CD4-positive, alpha-beta T cell (primary cell): ENCODE measurements at places on chromosomes 7 and 10. TPM values are rescaled to one million over a fixed set of nuclear protein-coding genes. Genes with fewer than 3 reads are reported as not detected.

DNA sequence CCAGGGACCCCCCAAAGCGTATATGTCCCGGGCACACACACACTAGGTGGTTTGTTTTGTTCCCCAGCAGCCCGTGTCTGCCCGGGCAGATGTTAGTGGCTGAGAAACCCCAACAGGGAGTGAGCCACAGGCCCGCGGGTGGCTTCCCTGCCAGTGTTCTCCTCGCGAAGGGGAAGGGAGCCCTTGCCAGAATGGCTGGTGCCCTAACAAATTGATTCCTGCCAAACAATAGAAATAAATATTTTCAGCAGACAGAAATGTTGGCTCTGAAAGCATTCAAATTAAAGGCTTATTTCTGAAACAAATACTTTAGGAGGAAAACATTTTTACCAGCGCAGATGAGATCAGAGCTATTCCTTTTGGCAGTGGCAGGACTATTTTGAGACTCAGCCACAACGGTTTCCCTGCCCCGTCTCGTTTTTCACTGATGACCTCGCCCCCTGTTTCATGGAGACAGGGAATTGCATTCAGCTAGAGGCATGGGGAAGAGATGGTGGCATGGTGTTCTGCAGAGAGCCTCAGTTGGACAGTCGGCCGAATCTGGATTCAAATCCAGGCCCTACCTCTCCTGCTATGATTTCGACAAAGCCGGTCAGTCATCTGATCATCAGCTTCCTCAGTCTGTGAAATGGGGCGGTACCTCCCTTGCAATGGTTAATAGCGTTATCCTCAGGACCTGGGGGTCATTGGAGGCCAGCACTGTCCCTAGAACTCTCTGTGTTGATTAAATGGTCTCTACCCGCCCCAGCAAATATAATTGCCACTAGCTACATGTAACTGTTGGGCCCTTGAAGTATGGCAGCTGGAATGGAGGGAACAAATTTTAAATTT is 84.5 kb downstream of the CUX1 start:
- no peak for DNase-seq

DNA sequence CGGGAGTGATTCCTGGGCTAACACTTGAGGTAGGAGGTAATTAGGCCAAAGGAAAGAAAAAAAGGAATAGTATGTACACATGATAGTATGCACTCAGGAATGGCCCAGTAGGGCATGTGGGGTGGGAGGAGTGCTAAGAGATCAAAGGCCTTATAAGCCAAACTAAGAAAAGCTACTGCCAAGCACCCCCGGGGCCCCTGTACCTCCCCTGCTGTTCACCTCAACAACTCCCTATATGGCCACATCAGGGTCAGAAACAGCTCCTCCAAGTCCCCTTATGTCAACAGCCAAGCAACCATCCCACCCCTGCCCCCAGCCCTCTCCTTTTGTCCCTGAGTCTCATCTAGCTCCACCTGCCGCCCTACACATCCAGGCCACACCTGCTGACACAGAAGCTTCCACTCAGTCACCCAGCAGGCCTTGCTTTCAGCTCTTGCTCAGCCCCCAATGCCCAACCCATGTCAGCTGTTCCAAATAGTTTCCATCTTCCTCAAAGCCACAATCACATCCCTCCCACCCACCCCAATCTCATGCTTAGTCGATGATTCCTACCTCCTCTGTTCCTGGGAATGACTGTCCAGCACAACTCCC is 80.2 kb downstream of the SORBS1 start:
- no peak for DNase-seq

GRCh38 chr7:130242198-130243014 is 24.3 kb upstream of the CPA2 start:
- peak; percentile 46 for DNase-seq

DNA sequence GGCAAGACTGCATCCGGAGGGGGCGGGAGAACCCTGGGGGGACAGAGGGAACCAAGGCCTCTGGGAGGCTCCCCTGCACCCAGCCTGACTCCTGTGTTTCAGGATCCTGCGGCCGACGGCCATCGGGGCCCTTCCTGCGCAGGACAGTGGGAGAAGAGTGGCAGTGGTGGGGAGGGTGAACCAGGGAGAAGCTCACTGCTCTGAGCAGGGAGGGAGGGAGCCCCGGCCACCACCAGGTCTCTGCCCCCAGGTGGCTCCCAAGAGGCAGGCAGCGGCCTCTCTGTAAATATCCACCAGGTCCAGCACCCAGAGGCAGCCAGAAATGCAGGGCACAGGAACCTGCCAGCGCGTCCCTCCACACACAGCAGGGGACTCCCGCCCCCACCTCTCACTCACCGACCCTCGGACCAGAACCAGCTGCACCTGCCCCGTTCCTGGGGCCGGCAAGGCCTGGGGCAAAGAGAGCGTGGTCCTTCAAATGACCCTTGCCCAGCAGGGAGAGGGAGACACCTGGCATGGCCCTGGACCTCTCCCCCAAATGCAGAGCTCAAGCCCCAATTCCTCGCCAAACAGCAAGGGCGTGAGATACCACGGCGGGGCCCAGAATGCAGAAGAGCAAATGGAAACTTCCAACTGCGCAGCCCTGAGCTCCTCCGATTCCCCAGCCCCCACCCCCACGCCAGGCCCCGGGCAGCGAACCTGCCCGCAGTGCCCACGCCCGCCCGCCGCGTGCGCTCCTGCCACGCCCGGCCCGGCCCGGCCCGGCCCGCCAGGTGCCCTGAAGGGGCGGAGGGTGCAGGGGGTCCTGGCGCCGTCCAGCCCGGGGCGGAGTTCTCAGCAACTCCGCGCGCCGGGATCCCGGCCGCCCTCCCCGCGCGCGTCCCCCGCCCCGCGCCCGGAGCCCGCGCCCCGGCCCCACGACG is 805 bp downstream of the RASGEF1A start:
- DNase-seq: peak; percentile 28

GRCh38 chr10:78212060-78212785 is 178.6 kb downstream of the RPS24 start:
- no peak for DNase-seq

GRCh38 chr10:124050021-124051015 is 43.1 kb downstream of the CHST15 start:
- no peak for DNase-seq

GRCh38 chr7:98282703-98283102 is 1.2 kb downstream of the BRI3 start:
- peak; percentile 22 for DNase-seq

- no peak for DNase-seq
These were observed 350.6 kb downstream of the TFEC start for GRCh38 chr7:115679976-115680375.

GRCh38 chr7:92563345-92563744 is 26.8 kb downstream of the FAM133B start:
- no peak for DNase-seq

- no peak for DNase-seq
These were observed 67.1 kb upstream of the HABP2 start for GRCh38 chr10:113485736-113486135.

- peak; percentile 80 for DNase-seq
These were observed 61.9 kb downstream of the FOXL3 start for GRCh38 chr7:351681-352480.

- no peak for DNase-seq
These were observed 6.5 kb upstream of the RBM20 start for GRCh38 chr10:110637558-110638053.

GRCh38 chr7:5375925-5376324 is 47.7 kb downstream of the TNRC18 start:
- peak; percentile 25 for DNase-seq

DNA sequence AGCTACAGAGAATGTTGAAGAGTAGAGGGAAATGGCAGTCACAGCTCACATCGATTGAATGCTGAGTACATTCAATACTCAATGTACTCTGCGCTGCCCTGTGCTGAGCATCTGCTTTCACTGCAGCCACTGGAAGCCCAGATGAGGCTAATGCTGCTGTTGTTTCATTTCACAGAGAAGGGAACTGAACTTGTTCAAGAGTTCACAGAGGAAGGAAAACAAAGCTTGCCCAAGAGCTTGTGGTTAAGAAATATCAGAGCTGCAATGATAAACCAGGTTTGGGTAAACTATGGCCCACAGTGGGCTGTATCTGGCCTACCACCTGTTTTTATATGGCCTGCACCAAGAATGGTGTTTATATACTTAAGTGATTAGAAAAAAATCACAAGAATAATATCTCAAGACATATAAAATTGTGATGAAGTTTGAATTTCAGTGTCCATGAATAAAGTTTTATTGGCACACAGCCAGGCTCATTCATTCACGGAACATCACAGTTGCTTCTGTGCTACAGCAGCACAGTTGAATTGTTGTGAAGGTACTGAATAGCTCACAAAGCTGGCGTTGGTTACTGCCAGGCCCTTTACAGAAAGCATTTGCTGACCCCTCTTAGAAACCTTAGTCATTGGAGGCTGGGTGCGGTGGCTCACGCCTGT is 64.1 kb downstream of the CFAP58 start:
- DNase-seq: no peak

- no peak for DNase-seq
These were observed 362.5 kb downstream of the MAGI2 start for GRCh38 chr7:79091011-79091410.

GRCh38 chr10:60023155-60023877 is 117.0 kb upstream of the CCDC6 start:
- DNase-seq: no peak

- no peak for DNase-seq
These were observed 6.4 kb upstream of the MKRN1 start for GRCh38 chr7:140485500-140486265.

DNA sequence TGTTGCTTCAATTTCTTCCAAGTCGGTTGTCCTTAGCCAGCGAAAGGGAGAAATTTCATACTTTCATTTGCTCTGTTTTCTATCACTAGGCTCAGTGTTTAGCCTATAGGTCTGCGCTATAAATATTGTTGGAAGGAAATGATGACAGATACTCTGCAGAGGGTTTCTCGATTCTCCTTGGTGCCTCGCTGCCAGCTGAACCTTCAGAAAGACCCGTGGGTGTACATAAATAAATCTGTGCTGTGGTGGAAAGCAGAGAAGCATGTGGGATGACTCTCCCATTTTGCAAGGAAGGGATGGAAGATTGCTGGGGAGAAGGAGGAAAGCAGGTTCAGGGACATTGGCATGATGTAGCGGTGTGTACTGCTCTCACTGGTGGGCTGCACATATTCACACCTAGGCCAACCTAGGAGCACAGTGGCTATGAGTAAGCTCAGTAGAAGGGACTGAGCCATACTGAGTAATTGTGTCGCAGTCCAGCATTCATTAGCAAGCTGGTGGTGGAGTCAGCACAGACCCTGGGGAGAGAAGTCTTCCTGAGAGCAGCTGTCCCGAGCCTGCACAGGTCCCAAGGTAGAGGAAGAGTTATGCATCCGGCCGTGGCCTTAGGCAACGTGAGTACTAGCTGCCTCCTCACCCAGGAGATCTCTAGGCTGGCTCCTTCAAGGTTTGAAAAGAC is 50.5 kb downstream of the PNLIPRP3 start:
- DNase-seq: no peak

The ERVW-1 gene
- not detected for total RNA-seq

The KCP gene
- not detected for total RNA-seq

The IGFBP3 gene
- total RNA-seq: 8.0 TPM

The PNLIPRP2 gene
- not detected for total RNA-seq

The SFTPA2 gene
- total RNA-seq: not detected

The EPHA1 gene
- total RNA-seq: 19.0 TPM

The SLC25A28 gene
- 112 TPM for total RNA-seq

The FRMD4A gene
- 3.1 TPM for total RNA-seq

The TMEM196 gene
- not detected for total RNA-seq
